ENCODE measurements at places on chromosomes 11 and 22.

DNA sequence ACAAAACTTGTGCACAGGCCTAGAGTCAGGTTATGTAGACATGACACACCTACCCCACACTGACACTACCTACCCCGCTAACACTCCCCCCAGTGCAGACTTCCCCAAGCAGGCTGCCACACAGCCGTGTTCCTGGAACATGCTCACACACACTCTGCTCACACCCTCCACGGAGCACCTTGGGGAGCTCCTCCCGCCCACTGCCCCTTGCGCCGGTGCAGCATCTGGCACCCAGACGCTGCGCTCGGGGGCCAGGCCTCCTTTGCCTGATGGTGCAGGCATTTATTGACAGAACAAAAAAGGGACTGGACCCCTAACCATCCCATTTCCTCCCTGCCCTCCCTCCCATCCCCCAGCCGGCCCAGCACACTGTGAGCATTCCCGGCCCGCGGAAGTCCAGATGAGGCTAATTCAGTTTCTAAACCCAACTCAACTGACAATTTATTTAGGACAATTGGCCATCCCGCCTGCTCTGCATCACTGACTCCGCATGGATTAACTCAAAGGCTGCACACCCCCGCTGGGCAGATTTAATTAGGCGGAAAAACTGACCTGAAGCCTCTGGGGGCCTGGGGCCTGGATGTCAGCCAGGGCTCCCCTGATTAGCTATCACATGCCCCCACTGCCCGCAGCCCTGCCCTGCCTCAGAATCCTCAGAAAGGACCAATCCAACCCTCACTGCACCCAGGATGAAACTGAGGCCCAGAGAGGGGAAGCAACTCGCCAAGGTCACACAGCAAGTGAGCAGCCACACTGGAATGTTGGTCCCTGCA, 30.1 kb downstream of the KCNC1 start:
- DNase-seq: no peak

- no peak for DNase-seq
These were observed 9.7 kb downstream of the SMARCB1 start for GRCh38 chr22:23796461-23796860.

DNA sequence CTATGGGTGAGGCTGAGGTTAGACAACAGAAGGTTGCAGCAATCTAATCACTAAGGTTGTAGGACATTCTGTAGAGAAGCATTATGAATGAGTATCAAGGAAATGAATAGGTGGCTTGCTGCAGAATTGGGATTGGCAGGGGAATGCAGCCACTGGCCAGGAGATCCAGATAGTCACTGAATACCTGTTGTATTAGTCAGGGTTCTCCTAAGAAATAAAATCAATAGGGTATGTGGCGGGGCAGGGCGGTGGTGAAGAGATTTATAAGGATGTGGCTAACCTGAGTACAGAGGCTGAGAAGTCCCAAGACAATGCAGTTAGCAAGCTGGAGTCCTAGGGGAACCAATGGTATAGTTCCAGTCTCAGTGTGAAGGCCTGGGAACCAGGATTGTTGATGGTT, 163.0 kb downstream of the SPON1 start:
- DNase-seq: no peak

- DNase-seq: no peak
These were observed 427.3 kb downstream of the TENM4 start for GRCh38 chr11:79013509-79013908.

DNA sequence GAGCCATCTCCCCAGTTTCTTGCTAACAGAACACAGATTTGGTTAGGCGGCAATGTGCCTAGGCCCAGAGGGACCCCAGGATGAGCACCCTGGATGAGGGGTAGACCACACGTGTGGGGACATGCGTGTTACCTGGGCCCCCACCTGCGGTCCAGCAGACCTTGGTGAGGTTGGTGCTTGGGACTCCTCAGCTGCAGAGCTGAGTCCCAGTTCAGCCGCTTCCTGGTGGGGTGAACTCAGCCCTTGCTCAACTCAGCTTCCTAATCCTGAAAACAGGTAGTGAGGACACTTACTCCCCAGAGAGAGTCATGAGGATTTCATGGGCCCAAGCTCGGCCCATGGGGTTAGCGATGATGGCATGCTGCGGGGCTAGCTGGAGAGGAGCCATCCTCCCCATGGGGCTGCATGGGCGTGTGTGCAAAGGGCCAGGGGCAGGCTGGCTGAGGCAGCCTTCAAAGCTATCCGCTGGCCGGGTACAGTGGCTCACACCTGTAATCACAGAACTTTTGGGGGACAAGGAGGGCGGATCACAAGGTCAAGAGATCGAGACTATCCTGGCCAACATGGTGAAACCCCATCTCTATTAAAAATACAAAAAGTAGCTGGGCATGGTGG, 46.9 kb upstream of the SHISAL1 start:
- DNase-seq: no peak

GRCh38 chr11:12402691-12403120, 25.3 kb downstream of the PARVA start:
- DNase-seq: no peak

GRCh38 chr11:57490456-57491248, 24.9 kb downstream of the SLC43A1 start:
- DNase-seq: no peak

DNA sequence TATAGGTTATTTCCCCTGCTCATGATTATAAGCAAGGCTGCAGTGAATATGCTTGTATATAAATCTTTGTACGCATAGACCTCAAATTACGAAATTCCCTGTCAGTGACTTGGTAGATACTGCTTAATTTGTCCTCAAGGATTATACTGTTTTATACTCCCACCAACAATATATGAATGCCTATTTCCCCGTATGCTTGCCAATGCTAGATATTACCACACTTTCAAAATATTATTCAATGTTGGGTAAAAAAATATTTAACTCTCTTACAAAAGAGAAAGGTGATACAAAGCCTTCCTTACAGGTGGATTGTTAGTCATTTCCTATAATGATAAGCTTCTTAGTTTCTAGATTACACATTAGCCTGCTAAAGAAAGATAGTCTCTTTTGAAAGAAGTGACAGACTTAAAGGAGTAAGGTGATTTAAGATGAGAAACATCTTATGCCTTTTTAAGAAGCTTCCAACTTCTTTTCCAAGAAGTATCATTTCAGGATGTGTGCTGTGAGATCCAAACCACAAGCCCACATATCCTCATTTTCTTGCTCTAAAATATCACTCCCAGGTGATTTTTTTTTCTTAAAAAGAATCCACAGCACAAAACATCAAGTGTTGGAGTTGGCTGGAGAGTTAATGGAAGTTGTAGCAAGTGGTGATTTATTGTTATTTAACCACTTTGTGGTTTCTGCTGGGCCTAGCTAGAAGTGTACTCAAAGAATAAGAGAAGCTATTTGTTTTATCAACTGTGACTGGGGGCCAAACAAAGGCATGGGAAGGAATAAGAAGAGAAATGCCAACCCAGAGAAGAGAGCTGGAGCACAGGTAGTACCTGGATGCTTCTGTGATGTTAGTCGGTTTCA, 59.2 kb downstream of the BARX2 start:
- no peak for DNase-seq

DNA sequence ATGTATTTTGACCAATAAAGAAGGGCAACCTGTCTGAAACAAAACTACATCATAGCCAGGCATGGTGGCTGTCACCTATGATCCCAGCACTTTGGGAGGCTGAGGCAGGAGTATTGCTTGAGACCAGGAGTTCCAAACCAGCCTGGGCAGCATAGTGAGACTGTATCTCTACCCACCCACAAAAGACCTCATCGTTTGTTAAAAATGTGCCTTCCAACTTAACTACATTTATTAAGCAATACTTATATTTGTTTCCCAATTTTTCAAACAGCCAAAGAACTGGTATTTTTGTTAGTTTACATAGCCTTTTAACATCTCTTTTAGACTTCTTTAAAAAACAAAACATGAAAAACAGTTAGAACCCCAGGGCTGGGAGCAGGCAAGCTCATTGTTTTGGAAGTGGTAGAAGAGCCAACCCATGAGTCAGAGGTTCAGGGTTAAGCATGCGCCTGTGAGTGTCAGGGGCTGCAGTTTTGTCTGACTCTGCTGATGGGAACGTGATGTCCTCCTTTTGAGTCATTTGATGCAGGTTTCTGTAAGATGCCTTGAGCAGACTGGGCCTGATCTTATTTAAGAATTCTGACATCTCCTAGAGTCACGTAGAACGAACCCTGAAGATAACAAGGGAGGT, 53.9 kb upstream of the CRTAM start:
- no peak for DNase-seq

DNA sequence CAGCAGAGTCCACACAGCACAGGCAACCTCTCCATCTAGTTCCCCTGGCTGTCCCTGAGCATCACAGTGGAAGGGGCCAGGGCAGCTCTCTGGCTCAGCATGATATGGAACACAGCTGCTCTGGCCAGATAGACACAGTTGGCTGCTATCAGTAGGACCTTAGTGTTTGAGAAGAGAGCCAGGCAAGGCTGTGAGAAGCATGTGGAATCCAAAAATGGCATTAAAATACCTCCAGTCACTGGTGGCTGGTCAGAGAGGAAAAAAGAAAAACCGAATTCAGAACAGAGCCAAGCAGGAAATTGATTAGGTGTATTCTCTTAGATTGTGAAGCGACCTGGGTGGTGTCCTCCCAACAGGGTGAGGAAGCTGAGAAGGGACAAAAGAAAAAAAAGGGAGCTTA, 27.9 kb downstream of the SERPINH1 start:
- DNase-seq: no peak
